Pulmonary artery endothelial cell (primary cell): ENCODE measurements at places on chromosomes 16 and 17. TPM values are rescaled to one million over a fixed set of nuclear protein-coding genes. Genes with fewer than 3 reads are reported as not detected.
A peak's percentile ranks its signal among the peaks of the same experiment; 100 is the strongest.

DNA sequence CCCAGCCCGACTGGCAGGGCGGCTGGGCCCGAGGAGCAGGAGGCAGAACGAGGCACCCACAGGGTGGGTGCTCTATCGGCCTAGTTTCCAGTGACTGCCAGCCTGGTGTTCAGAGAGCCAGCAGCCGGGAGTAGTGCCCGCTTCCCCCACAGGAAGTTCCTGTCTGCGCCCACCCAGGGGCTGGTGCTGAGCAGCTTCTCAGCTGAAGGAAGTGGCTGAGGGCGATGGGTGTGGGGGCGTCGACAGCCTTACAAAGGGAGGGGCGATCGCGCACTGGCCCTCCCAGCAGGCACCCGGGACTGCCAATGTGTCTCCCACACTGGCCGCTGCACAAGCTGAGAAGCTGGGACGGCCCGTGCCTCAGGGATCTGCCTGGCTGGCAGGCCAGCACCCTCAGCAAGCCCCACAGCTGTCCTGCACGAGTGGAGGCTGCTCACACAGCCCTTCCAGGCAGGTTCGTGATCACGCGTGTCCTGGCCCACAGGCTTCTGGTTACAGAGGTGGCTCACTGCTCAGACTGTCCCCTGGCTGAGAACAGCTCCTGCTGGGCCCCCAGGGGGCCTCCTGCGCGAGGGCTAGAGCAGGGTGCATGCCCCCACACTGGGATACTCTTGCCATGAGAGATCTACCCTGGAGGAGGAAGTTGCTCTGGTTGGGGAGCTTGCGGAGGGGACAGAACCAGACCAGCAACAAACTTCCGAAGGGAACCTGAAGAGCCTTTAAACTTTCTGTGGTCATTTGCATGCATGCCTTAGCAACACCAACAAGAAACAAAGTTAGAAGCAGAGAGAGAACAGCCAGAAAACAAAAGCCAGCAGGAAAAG lies 2.5 kb downstream of the RNF166 start:
- no peak for DNase-seq

DNA sequence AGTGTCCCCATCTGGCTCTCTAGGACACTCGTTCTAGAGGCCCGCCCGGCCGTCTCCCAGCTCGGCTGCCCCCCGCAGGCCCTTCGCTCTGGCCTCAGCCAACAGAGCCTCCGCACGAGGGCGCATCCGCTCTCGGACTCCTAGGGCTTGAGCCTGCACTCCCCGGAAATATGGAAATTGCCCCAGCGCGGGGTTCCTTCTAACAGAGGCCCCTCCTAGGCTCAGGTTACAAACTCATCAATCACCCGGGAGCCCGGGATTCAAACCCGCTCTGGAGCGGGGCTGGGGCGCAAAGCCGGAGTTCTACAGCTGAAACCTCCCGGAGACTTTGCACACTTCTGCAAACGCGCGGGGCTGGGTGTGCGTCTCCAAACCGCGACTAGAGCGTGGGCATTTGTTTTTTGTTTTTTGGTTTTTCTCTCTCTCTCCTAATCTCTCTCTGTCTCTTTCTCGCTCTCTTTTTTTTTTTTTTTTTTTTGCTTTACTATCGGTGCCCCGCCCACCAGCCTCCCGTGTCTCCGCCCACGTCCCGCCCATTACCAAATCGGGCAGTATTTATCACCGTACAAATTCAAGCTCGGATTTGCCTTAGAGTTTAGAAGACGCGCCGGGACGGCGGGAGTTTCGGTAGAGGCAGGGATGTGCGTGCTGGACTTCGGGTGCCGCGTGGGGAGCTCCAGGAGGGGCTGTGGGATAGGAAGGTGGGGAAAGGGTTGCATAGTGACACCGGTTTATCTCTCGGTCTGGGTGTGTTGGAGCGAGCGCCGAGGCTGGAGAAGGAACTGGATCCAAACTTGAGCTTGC lies 2.4 kb upstream of the FOXL1 start:
- DNase-seq: peak; percentile 63

GRCh38 chr17:10604521-10604920 lies 52.6 kb downstream of the MYH3 start:
- DNase-seq: no peak

DNA sequence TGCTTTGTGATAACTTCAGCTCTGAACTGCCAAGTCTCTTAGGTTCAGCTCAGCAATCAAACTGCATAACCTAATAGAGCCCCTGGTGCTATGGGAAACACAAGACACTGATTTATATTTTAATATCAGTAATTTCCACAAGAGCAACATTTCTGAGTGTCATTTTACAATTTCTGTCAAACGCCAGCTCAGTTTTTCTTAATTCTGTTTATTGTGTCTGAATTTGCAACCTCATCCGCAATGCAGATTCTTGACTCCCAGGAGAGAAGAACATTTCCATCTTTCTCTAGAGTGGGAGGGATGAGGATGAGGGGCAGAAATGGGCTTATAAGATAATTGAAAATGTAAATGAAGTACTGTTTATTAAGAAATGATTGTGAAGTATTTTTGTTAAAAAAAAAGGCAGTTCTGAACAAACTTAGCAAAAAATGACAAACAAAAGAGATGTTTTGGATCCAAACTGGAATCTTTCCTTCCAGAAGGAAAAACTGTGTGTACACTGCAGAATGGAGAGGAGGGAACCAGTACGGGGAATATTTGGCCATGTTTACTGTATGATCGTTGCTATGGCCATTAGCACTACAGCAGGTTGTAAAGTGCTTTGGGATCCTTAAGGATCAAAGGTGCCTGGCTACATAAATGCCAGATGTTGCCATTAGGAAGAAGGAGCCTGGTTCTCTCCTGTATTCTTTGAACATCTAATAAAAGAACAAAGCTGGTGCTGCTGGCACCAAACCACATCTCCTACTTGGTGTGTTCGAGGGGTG lies 7.4 kb upstream of the PMFBP1 start:
- no peak for DNase-seq

- DNase-seq: peak; percentile 48
These were observed 225.6 kb downstream of the MSI2 start for GRCh38 chr17:57481910-57482391.

Gene AGRP
- not detected in 2 replicates for total RNA-seq

GRCh38 chr16:31201582-31202413 lies 762 bp downstream of the PYCARD start:
- no peak for DNase-seq

GRCh38 chr17:61594294-61594825 lies 3.3 kb upstream of the NACA2 start:
- DNase-seq: no peak

Gene KRT9
- not detected in 2 replicates for total RNA-seq

Gene CMTM2
- total RNA-seq: not detected in 2 replicates

GRCh38 chr16:62224646-62225209 lies 188.5 kb upstream of the CDH8 start:
- DNase-seq: no peak

DNA sequence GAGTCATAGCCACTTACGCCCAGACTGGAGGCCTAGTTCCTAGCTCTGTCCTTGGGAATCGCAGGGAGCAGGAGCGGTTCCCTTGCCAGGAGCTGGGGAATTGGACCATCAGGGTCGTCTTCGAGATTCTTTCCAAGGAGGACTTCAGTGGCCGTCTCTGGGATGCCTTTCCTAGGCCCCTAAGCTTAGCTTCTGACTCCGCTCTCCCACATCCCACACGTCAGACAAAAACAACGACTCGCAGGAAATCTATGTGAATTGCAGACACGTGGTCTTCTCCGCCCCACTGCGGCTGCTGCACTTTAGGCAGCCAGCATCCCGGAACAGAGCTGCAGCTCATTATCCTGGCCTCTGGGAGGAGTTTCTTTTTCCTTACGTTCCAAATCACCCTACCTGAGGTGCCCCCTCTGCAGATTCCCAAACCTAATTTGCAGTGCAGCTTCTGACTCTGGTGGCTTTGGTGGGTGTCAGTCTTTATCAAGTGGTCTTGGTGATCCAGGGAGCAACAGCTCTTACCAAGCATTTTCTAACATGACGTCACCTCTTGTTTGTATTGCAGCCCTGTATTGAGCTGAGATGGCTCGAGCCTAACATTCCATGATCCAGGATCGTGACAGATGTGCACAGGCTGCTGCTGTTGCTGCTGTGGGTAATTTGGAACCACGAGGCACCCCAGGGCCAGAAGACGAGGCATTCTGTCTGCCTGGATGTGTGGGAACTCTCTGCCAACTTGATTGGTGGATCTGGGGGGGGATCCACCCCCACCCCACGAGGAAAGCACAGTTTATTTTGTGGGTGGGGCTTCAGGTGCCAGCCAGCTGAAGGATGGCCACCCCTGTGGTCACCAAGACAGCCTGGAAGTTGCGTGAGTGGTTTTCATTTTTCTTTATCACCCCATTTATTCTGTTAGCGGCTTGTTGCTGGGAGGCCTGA lies 1.1 kb downstream of the KATNB1 start:
- DNase-seq: peak; percentile 36

Gene SLC22A31
- 0.13 and 0.18 TPM in 2 replicates for total RNA-seq

Gene BHLHA9
- not detected in 2 replicates for total RNA-seq

DNA sequence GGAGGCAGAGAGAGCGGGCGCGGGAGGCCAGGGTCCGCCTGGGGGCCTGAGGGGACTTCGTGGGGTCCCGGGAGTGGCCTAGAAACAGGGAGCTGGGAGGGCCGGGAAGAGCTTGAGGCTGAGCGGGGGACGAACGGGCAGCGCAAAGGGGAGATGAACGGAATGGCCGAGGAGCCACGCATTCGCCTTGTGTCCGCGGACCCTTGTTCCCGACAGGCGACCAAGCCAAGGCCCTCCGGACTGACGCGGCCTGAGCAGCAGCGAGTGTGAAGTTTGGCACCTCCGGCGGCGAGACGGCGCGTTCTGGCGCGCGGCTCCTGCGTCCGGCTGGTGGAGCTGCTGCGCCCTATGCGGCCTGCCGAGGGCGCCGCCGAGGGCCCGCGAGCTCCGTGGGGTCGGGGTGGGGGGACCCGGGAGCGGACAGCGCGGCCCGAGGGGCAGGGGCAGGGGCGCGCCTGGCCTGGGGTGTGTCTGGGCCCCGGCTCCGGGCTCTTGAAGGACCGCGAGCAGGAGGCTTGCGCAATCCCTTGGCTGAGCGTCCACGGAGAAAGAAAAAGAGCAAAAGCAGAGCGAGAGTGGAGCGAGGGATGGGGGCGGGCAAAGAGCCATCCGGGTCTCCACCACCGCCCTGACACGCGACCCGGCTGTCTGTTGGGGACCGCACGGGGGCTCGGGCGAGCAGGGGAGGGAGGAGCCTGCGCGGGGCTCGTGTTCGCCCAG lies 1.2 kb upstream of the CBX4 start:
- no peak for DNase-seq

Gene FNDC8
- total RNA-seq: not detected in 2 replicates

Gene MVP
- total RNA-seq: 433 and 451 TPM in 2 replicates

- DNase-seq: no peak
These were observed 21.0 kb downstream of the FBXO39 start for GRCh38 chr17:6796887-6797490.

Gene PRAC2
- not detected in 2 replicates for total RNA-seq

DNA sequence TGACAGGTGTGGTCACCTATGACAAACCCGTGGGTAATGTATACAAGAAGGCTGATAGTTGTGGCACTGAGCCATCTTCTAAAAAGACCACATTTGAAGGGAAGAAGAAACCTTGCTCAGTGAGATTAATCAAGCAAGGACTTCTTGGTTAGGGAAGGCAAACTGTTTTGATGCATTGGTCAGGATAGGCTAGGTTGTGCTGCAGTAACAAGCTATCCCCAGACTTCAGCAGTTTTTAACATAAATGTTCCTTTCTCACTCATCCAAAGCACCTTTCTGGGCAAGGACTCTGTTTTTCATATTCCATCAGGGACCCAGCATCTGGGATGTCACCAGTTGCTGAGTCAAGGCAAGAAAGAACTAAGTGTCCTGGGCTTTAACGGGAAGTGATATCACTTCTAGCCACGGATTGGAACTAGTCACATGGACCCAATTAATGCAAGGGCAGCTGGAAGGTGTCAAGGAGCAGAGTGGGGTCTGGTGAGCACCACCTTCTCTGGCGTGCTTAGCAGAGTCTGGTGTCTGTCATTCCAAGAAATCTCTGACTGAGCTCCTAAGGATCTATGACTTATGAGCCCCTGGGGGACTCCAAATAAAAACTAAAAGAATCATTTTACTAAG lies 52.0 kb upstream of the CCL2 start:
- DNase-seq: no peak

GRCh38 chr16:55369151-55369550 lies 45.1 kb downstream of the IRX6 start:
- no peak for DNase-seq

Gene TBC1D3
- not detected in 2 replicates for total RNA-seq

Gene PRR11
- total RNA-seq: 13.3 and 19.4 TPM in 2 replicates

Gene PLEKHM1
- 18.8 and 19.4 TPM in 2 replicates for total RNA-seq

DNA sequence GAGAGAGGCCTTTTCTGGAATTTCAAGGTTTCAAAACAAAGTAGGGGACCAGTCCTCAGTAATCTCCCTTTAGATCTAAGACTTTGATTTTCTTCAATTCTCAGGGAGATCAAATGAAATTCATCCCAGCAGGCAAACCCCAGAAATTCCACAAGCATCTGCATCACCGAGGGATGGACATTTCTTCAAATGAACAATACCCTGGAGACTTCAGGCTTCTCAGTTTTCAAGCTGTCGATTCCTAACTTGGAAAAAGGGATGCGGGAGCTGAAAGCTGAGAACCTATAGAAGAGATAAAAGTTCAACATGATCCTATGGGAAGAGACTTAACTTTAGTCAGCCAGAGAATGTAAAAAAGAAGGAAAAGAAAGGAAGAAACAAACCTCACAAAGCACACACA lies 296.9 kb upstream of the CDH5 start:
- no peak for DNase-seq

DNA sequence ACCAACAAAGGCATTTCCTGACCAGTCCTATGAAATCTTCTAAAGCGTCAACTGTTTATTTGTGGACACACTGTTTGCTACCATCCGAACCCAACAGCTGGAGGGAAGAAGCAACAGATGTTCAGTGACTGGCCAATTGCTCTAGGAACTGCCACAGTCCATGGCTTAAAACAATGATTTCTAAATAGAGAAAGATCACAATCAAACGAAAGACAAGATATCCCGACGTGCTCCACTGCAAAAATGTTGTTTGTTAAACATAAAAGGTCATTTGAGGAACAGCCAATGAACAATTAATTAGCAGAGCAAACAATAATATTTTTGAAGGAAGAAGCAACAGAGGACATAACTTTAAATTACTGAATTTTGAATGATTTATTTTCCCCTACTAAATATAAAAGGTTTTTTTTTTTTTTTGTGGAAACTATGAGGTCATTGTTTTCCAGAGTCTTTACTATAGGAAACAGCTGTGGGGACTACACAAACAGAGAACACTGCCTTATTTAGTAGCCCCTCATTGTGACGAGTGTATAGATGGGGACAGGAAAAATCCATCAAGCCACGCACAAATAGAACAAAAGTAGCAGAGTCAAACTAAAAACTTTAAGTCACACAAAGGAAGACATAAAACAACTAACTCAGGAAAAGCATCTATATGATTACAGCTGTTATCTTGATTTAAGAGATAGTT lies 17.2 kb downstream of the USP31 start:
- DNase-seq: peak; percentile 89

Gene STARD3
- 25.4 and 36.5 TPM in 2 replicates for total RNA-seq

DNA sequence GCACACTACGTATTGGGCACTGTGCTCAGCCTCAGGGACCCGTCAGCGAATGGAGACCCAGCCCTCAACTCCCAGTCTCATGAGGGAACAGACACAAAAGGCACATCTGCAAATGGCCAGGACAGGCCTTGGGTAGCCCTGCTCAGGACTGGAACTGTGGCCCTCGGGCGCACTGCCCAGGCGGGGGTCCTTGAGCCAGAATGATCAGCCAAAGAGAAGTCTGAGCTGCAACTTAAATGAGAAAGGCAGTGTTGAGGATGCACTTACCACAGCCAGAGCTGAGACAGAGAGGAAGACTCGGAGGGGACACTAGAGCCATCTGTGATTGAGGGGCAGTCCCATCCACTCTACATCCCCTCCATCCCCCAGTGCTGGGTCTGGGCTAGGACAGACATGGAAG lies 117.3 kb downstream of the C16orf95 start:
- no peak for DNase-seq
